ENCODE measurements at places on chromosomes 7 and 10.

DNA sequence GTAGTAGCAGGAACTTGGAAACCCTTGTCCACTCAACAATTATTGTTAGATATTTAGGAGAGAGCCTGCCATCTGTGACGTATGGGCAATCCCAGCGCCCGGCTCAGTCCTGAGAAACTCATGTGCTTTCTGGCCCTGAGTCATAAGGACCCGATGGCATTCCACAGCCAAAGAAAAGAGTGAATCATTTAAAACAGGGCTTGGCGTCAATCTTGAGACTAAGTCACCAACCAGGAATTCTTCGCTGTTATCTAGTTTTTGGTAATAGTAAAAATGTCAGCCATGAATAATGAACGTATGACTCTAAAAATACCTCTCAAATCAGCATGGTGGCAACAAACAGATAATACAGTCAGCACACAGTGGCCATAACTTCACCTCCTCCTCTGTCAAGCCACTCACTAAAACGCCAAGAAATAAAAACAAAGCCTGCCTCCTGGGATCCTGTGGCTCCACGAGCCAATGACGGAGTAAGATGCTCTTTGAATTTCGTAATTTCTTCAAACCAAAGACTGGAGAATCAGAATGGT lies 140.8 kb downstream of the ADAM12 start:
- DNase-seq: peak; percentile 46

DNA sequence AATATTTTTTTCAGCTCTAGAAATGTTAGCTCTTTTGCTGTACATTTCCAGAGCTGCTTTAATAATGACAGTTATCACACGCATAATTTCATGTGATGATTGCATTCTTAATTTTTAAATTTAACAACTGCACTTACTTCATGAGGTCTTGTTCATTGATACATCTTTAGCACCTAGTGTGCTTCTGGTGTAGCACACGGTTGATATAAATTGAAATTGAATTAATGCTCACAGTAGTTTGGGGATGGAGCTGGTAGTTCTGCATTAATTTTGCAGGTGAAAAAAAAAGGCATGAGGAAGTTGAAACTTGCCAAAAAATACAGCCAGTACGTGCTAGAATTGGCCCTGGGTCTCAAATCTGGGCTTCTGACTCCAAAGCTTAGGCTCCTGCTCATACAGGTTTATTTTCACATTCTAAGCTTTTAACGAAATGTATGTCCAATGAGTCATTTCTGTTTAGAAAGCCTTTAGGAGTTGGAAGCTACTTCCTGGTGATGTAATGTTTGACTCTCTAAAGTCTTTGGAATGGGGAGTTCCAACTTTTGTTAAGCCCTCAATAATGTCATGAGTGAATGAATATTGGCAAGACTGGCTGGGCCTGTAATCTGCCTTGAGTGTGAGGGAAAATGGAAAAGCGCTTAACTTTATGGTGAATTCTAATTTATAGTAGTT lies 62.5 kb downstream of the DAGLB start:
- peak; percentile 94 for DNase-seq

DNA sequence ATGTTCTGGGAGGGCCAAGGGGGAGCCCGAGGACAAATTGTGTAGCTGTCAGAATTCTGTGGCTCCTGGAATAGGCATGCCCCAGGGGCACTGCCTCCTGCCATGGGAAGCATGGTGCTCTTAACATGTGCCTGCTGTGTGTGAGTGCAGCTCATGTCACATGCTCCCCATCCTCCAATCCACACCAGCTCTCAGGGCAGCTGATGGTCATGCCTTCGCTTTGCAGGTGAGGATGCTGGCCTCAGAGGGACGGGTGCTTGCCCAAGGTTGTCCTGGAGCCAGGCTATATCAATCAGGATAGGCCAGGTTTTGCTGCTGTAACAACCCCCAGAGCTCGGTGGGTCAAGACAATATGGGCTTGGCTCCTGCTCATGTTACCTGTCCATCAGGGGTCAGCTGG lies 303.4 kb downstream of the RPS24 start:
- no peak for DNase-seq

- no peak for DNase-seq
Measured at GRCh38 chr7:70743531-70744325, 388.2 kb upstream of the GALNT17 start.

DNA sequence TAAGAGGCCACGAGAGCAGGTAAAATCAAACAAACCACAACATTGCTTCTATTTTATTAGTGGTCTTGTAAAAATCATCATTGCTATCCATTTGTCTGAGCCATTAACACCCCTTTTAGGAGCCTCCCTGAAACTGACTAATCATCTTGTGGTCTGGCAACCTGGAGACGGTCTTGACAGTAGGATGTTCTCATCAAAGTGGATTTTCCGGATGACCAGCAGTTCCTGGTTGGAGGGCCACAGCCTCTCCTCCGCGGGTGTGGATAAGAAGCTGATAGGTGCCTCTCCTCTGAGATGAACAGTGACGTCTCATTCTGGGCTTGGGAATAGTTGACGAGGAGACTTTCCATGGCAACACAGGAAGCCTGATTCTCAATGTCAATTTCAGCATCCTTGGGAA lies 490.7 kb downstream of the TYW1 start:
- peak; percentile 22 for DNase-seq

GRCh38 chr7:106313456-106313901 lies 28.7 kb upstream of the NAMPT start:
- peak; percentile 36 for DNase-seq

GRCh38 chr7:7315851-7316250 lies 133.5 kb downstream of the C1GALT1 start:
- DNase-seq: no peak

DNA sequence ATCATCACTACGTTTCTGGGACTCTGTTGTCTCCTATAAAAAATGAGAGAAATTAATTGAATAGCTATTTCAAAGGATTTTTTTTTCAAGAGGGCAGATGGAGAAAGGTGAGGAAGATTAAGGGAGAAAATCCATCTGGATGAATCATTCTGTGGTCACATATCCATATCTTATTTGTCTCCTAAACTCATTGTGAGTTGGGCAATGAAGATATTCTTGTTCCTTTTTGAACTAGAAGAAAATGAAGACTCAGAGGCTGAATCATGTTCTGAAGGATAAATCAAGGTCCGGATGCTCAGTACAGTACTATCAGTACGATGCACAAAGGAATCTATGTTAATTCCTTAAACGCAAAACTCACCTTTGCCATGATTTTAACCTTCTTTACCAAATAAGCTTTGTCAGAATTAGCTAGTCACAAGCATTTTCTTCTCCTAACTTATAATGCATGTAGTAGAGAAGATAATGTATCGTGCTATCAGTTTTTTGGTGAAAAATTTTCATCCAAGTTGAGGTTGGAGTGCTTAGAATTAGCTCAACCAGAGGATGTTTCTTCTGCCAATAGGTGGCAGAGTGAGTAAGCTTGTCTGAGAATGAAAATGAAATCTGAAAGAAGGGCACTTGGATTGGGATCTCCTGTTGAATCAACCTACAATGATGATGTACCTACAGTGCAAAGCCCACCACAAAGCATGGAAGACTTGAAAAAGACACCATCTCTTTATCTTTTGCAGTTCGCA lies 446.9 kb downstream of the KIF20B start:
- peak; percentile 11 for DNase-seq

GRCh38 chr10:101135141-101136006 lies 4.3 kb downstream of the TLX1 start:
- DNase-seq: no peak

DNA sequence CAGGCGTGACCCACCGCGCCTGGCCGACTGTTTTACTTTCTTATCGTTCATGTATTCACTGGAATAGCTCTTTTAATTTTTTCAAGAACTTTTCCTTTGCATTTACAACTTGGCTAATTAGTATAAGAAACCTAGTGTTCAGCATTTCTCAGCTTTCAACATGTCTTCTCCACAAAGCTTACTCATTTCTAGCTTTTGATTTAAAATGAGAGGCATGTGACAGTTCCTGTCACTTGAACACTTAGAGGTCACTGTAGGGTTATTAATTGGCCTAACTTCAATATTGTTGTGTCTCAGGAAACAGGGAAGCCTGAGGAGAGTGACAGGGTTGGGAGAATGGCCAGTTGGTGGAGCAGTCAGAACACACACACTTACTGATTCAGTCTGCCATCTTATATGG lies 125.1 kb upstream of the GPR22 start:
- DNase-seq: no peak

- no peak for DNase-seq
Measured at GRCh38 chr10:22655312-22655981, 58.9 kb downstream of the PIP4K2A start.

DNA sequence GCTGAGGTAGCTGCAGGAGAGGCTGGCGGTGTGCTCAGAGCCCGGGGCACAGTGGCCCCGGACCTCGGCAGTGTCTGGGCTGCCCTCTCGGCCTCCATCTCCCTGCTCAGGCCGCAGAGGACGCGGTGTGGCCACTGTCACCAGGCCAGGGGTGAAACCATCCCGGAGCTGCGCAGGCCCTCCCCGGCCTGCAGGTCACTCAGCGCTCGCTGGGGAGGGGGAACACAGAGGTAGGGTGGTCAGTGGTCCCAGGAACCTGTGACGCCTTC lies 49.8 kb upstream of the DAGLB start:
- no peak for DNase-seq

- DNase-seq: no peak
Measured at GRCh38 chr10:105044902-105045301, 403.8 kb downstream of the SORCS3 start.

GRCh38 chr10:74977072-74977471 lies 134.4 kb upstream of the SAMD8 start:
- DNase-seq: no peak

DNA sequence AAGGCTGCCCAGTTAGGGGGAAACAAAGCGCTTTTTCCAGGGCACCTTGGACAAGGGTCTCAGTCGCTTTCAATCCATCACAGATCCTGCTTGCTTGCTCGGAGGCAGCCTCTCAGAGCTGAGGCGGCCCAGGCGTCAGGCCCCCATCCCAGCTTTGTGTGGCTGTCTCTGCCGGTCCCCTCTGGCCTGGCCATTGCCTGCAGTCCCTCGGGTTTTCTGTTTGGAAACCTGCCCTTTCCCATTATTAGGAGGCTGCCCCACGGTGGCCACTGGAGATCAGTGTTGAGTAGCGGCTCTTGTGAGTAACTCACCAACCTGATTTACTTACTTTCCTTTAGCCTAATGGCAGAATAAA lies 216.1 kb downstream of the GLRX3 start:
- DNase-seq: no peak

- no peak for DNase-seq
Measured at GRCh38 chr10:44966816-44967509, 7.4 kb downstream of the RASSF4 start.

GRCh38 chr10:61852261-61852660 lies 49.2 kb upstream of the ARID5B start:
- no peak for DNase-seq

DNA sequence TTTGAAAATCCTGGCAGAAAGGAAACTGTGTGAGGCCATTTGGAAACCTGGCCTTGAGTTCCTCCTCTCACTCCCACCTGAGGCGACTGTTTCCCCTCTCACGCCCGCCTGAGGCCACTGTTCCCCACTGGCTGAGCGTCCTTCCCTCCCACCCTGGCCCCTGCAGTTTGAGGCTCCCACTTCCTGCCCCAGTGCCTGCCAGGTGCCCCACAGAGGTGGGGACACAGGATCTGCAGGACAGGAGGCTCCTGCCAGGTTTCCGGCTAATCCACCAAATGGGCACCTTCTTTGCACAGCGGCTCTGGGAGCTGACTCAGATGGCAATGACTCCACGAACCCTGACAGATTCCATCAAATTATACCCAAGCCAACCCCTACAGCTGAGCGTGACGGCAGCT lies 24.3 kb upstream of the LARP4B start:
- DNase-seq: no peak

- DNase-seq: no peak
Measured at GRCh38 chr10:100510533-100511308, 8.9 kb downstream of the SEC31B start.

All from LoVo (cell line).